ENCODE measurements at places on chromosomes 4 and X. TPM values are rescaled to one million over a fixed set of nuclear protein-coding genes. Genes with fewer than 3 reads are reported as not detected.

The GAGE12E gene
- not detected for total RNA-seq

DNA sequence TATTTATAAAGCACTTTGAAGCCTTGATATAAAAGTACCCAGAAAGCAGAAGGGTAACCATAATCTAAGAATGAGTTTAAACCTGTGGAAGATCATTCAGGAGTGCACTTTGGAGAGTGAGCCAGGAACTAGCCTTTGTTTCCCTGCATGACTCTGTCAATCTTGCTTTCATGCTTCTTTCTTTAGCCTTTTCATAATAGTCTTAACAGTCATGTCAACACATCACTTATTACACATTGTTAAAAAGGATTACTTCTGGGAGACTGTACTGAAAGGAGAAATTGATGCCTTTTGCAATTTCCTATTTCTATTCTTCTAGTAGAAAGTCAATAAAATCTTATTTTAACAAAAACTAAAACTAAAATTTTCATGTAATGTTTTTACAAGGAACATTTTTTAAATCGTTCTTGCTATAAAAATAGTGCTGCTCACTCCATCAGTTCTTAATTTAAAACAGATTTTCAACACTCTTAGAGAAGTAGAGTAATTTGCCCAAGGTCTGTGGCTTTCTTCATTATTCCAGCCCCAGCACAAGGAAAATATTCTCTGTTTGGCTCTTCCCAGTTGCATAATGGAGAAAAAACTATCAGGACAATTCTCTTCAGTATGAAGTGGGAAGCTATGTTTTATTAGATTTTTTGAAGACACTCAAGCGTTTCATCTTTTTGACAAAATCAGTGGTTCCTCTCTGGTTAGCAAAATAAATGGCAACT is 35.4 kb upstream of the SPP1 start:
- no peak overlapping the region for H3K27ac ChIP-seq
- H3K4me3 ChIP-seq, result no peak overlapping the region
- no peaks in the 10 kb centered on the region for H3K27me3 ChIP-seq
- H3K4me1 ChIP-seq, result no peaks in the 10 kb centered on the region
- H3K36me3 ChIP-seq, result peaks cover 10% of the 10 kb centered on the region

GRCh38 chr4:5691491-5692132 is 16.7 kb downstream of the EVC2 start:
- peaks cover 4% of the 10 kb centered on the region for H3K4me1 ChIP-seq
- peaks cover 3% of the 10 kb centered on the region for H3K36me3 ChIP-seq
- no peak for DNase-seq
- no peak overlapping the region for H3K4me3 ChIP-seq

DNA sequence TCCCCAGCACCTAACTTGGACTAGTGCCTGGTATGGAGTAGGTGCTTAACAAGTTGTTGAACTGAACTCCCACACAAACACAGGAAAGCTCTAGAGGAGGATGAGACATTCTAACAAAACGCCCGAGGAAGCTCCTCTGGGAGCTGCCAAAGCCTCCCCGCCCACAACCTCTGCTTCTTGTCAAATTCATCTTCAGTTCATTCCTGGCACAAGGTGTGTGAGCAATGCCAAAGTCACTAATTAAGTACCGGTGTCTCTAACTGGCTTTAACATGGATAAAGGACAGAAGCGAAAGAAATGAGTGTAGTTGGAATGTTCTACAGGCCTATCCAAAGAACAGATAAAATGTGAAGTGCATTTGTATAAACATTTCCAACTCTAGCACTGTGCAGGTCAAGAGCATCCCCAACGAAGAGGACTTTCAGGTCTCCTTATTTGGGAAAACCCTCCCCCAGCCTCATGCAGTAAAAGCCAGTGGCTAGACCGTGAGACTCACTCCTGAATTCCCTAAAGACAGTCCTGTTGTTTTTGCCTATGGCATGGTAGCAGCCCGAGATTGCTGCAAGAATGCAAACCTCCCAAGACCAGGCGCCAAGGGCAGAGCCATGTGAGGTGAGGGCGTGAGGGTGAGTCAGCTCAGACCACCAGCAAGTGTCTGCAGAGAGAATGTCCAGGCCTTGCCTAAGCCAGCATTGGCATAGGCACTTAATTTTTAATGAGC is 72.2 kb upstream of the KLF3 start:
- H3K27ac ChIP-seq, result no peak overlapping the region
- H3K36me3 ChIP-seq, result no peaks in the 10 kb centered on the region
- DNase-seq, result no peak
- no peak overlapping the region for H3K4me3 ChIP-seq

DNA sequence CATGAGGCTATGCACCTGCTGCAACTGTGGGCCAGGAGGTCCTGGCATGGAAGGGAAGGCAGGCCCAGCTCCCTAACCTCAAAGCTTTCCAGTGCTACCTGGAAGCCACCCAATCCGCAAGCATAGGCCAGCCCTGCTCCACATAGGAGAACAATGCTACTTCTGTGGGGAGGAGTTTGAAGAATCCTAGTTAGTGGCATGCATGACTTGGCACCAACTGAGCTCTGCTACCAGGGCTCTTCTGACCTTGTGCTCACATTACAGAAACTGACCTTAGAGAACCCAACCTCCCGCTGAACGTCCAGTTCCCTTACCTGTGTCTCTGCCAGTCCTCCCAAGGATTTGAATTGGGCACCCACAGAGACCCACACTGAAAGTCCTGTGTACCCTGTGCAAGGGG is 58.8 kb downstream of the USP46 start:
- peaks cover 5% of the 10 kb centered on the region for H3K4me1 ChIP-seq
- H3K36me3 ChIP-seq, result peaks cover 82% of the 10 kb centered on the region
- DNase-seq, result no peak

The TGIF2LX gene
- not detected for total RNA-seq
